ENCODE measurements at places on chromosomes 13 and 19.

- peak; percentile 51 for DNase-seq
Observed at GRCh38 chr19:16445238-16446107, 26.3 kb downstream of the EPS15L1 start.

- DNase-seq: no peak
Observed at GRCh38 chr13:28415994-28416421, 78.9 kb downstream of the FLT1 start.

DNA sequence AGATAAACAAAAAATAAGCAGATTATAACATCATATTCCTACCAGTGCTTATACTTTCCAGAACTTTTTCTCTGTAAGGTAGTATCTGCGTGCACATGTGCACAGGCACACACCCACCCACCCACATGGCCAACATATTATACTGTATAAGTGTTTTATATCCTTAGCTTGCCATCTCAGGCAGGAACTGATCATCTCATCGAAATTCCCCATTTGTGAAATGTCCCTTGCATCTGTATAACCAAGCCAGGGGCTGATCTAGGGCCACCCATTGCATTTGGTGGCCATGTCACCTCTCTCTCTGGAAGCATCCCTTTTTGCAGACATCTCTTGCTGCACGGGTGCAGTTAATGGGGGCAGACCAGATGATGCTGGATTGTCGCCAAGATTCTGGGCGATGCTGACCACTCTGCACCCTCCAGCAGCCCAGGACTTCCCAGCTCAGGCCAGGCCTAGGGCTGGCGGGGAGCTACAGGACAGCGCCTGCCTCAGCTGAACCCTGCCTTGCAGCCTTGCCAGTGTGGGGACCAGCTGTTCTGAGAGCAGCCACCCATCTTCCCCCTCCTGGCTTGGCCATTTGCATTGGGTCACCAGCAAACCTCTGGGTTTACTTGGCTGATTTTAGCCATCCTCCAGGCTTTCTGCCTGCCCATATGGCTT is 95.9 kb downstream of the SLC7A1 start:
- DNase-seq: no peak

DNA sequence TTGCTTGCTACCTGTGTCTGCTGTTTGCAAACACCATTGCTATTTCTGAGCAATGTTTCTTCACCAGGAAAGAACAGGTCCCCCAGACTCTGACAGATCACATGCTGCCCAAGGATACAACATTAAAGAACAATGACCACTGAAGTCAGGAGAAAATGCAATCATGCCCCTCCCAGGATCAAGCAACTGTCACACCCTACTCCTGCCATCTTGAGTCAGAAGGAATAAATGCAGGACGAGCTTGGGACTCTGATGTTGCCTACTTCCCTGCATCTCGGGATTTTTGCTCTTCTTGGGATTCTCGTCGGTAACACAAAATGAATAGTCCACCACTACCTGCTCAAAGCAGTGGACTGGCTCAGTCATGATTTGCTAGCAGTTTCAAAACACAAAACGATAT is 490.6 kb downstream of the COG6 start:
- DNase-seq: no peak

DNA sequence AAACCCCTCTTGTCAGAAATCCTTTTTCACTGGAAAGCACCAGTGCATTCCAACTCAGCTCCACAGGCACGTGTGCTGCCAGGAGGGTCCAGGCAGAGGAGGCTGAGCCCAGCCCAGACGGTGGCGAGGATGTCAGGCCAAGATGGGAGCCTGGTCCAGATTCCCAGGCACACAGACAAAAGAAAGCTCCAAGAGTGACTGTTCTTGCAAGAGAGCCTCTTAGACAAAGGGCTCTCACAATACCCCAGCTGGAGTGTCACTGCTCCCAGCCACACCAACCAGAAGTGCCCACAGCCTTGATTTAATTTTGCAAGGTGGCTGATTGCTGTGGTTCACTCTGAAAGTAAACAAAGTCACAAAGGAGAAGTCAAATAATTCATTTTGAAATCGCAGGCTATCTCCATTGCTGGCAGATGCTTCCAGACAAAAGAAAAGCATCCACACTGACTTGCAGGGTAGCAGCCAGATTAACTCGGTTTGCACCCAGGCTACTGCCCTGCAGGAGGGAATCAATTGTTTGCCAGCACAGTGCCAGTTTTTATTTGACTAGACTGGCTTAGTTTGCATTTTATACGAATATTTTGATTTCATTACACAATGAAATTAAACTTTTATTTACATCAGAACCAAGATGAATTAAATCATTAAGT is 95.1 kb downstream of the RAB20 start:
- no peak for DNase-seq

GRCh38 chr13:95317039-95317989 is 16.1 kb upstream of the ABCC4 start:
- DNase-seq: no peak

DNA sequence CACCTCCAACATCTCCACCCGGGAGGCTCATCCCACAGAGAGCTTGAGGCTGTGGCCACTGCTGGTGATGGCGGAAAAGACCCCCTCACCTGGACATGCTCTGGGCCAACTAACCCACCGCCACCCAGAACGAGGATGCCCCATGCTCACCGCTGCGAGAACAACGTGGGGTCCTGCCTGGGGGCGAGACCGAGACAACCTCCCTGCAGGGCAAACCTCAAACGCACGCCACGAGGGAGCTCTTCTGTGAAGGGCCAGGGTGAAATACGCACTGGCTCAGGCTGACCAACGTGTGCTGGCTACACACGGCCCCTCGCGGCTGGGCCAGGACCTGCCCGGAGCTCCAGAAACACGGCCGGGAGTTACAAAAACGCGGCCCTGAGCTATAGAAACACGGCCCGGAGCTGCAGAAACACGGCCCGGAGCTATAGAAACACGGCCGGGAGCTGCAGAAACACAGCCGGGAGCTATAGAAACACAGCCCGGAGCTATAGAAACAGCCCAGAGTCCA is 19.0 kb upstream of the PLPP2 start:
- DNase-seq: no peak

DNA sequence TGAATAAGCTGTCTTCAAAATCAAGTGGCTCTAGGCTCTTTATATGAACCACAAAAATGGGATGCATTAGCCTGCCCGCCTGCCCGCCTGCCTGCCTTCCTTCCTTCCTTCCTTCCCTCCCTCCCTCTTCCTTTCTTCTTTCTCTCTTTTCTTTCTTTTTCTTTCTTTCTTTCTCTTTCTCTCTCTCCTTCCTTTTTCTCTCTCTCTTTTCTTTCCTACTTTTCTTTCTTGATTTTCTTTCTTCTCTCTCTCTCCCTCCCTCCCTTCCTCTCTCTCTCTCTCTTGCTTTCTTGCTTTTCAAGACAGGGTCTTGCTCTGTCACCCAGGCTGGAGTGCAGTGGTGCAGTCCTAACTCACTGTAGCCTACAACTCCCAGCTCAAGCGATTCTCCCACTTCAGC is 26.9 kb downstream of the F2RL3 start:
- DNase-seq: no peak

- DNase-seq: no peak
Observed at GRCh38 chr13:92609376-92609775, 617.2 kb upstream of the GPC6 start.

- peak; percentile 89 for DNase-seq
Observed at GRCh38 chr19:48398375-48399235, 5.1 kb downstream of the GRIN2D start.

GRCh38 chr13:90934741-90935140 is 412.7 kb upstream of the MIR17HG start:
- no peak for DNase-seq

GRCh38 chr13:64912141-64912540 is 2318.0 kb downstream of the PCDH9 start:
- no peak for DNase-seq

DNA sequence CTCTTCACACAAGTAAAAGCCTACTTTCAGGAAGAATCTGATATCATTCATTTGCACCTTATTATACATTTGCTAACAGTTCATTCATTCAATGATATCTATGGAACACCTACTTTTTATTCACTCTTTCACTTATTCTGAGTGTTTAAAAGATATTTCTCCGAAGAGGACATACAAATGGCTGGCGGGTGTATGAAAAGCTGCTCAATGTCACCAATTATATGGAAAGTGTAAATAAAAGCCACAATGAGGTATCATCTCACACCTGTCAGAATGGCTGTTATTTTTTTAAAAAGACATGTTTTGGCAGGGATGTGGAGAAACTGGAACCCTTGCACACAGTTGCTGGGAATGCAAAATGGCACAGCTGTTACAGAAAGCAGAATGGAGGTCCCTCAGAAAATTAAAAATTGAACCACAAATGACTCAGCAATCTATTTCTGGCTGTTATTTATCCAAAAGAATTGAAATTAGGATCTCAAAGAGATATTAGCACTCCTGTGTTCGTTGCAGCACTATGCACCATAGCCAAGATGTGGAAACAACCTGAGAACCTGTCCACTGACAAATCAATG is 127.6 kb upstream of the IRS2 start:
- DNase-seq: no peak

DNA sequence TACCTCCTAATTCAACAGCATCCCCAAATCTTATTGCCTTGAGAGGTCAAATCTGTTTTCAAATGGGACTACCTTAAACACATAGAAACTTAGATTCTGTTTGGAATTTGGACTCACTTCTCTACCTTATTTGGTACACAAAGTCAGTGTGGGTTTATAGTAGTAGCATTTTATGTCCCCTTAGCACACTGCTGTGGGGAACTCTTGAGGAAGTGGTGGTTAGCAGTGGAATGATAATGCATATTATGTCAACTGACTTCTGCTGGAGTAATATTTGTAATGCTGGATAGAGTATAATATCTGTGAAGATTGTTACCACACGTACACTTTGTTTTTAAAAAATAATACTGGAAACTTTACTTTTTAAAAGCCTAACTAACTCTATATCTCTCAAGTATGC is 386.3 kb downstream of the NDFIP2 start:
- no peak for DNase-seq

GRCh38 chr13:72960541-72960940 is 98.3 kb upstream of the KLF5 start:
- DNase-seq: no peak

DNA sequence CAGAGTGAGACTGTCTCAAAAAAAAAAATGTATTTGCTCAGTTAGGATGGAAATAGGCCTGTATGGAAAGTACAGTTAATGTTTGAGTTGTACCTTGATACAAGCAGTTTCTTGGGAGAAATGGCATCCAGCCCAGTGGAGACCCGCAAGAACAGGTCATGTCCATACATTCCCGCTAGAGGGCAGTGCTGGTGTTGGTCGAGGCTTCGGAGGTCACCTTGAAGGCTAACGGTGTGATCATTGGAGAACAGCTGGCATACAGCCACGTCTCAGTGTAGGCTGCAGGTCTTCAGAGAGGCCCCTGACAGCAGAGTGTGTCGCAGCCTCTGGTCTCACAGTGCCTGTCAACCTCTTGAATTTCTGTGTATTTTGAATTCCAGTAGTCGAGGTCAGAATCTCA is 7.5 kb downstream of the ZNF610 start:
- DNase-seq: peak; percentile 74

- no peak for DNase-seq
Observed at GRCh38 chr13:101393140-101393539, 23.2 kb downstream of the NALCN start.

DNA sequence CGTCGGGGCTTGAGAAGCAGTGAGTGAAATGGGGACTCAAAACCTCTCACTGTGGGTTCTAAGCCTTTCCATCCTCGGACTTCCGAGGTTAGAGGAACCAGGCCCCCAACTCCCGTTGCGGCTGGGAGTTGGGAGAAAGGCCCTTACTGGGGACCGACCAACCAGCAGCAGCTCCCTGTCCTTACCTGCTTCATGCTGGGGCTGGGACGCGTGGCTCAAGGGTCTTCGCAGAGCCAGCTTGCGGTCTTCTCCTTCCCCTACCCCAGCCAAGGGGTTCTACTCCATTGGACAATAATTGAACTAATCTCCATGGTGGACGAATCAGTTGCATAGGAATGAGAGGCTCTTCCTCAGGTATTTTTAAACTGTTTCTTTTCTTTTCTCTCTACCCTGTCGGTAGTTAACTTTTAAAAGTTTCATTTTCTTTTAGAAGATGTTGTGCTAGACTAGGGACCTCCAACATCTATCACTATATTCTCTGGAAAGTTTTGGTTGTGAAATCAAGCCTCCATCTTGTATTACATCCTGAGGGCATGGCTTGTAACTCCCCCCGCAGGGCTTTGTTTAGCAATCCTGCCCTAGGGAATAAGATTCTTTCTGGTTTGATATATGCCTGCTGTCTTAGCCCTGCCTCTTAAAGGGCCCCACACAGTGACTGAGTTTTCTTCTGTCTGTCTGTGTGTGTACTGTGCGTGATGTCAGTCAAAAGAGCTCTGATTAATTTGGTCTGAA is 1027.1 kb upstream of the PCDH9 start:
- DNase-seq: no peak

DNA sequence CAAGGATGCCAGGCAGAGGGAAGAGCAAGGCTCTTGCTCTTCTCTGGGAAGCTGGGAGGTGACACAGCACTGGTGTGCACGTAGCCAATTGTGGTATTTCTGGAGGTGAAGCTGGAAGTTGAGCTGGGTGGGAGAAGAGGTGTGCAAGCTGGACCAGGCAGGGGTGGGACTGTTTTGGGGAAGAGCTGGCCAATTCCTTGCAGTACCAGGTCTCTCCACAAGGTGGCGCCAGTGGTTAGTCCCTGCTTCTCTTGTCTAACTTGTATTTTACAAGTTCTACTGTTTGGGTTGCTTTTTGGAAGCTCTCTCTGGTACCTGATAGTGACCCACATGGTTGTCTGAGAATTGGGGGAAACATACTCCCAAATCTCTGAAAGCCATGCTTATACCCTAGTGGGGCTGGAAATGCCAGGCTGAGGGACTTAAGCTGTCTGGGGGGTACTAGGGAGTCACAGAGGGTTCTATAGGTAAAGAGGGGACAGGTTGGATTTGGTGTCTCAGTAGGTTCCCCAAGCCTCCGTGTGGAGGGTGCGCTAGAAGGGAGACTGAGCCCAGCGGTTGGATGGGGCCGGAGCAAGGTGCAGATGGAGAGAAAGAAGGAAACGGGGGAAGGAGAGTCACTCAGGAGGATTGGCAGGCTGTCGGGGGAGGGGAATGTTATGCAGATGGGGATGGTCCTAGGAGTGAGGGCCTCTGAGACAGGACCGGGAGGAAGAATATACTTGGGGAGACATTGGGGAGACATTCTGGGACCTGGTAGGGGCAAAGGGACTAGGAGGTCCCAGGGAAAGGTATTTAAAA is 3.0 kb downstream of the HPN start:
- peak; percentile 25 for DNase-seq

DNA sequence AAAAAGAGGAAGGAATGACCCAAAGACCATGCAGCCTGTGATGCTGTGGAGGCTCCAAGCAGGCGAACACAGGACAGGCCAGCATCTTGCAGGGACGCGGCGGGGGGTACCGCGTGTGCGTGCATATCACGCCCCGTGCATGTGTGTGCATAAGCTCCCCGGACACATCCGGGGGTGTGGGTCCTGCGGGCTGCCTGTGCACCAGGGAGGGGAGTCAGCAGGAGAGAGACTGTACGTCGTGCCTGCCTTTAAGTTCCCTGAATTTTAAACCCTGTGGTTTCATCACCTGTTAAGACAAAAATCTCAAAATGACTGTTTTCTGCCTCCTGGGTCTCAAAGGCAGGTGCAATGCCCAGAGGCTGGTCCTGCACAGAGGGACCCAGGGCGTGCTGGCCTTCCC is 16.6 kb downstream of the ADAT3 start:
- DNase-seq: no peak

- DNase-seq: no peak
Observed at GRCh38 chr19:54616057-54616456, 14.2 kb upstream of the LILRB1 start.

Data from RPMI8226 (cell line).